ENCODE measurements at places on chromosomes 5 and 9. TPM values are rescaled to one million over a fixed set of nuclear protein-coding genes. Genes with fewer than 3 reads are reported as not detected.
A peak's percentile ranks its signal among the peaks of the same experiment; 100 is the strongest.

Gene GRIA1
- not detected for total RNA-seq

Gene C5orf34
- 21.0 TPM for total RNA-seq

- DNase-seq: no peak
Observed at GRCh38 chr9:125861405-125862058, 114.4 kb downstream of the PBX3 start.

GRCh38 chr9:134648701-134649530 lies 7.3 kb downstream of the COL5A1 start:
- DNase-seq: no peak

Gene ARPC5L
- total RNA-seq: 116 TPM

GRCh38 chr9:91428927-91429351 lies 5.3 kb upstream of the NFIL3 start:
- no peak for DNase-seq

Gene BAAT
- total RNA-seq: 0.24 TPM

Gene QRFP
- not detected for total RNA-seq

GRCh38 chr5:110161162-110161561 lies 471.4 kb downstream of the MAN2A1 start:
- DNase-seq: no peak

DNA sequence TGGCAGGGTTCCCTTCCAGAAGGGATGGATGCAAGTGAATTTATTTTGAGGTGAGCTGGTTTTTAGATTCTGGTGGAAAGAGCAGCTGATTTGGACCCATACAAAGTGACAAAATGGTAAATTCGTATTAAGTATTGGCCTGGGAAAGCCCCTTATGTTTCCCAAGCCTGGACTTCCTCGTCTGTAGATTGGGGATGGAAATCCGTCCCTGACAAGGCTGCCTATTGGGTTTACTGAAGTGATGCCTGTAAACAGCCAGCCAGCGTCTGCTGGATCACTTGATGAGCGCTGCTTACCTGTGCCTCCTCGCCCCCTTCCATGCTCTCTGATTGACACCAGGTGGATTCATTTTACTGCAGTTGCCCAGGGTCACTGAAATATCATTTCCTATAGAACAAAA lies 233.8 kb downstream of the GADD45G start:
- no peak for DNase-seq

GRCh38 chr9:79801459-79801858 lies 229.7 kb downstream of the TLE4 start:
- DNase-seq: no peak

DNA sequence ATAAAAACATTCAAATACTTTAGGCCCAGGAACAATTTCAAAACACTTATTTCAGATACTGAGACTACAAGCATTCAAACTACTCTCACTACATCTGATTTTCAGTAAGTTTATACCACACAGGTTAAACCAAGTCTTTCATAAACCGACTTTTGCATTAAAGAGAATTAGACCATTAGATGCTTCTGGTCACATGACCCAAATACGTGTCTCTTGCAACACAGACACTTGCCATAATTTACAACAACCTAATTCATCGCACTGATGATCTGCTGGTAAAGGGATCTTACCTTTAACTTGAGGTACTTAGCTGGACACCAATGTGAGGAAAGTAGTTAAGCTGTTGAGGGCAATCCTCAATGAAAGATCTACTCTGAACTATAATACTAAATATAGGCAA lies 3.2 kb downstream of the HNRNPH1 start:
- DNase-seq: no peak

DNA sequence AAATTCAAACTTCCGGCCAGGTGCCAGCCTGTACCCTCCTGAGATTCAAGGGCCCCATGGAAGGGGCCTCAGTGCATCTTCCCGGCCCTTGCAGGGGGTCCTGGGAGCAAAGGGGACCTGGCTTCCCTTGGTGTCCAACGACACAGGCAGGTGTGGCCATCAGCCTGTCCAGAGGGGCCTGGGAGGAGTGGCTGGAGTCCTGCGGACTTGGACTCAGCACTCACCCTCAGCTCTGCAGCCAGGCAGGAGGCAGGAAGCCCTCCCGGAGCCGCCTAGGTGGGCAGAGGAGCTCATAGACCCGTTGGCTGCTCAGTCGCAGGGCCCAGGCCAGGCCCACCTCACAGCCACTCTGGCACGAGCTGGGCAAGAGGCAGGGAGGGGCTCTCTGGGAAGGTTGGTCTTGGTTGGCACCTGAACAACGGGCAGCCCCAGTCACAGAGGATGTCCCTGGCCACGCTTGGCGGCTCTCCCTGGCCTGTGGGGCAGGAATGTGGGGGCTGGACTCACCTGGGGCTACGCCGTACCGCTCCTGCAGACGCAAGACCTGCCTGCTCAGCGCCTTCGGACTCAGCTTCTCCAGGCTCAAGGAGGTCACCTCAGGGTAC lies 53.8 kb upstream of the NRARP start:
- DNase-seq: no peak

DNA sequence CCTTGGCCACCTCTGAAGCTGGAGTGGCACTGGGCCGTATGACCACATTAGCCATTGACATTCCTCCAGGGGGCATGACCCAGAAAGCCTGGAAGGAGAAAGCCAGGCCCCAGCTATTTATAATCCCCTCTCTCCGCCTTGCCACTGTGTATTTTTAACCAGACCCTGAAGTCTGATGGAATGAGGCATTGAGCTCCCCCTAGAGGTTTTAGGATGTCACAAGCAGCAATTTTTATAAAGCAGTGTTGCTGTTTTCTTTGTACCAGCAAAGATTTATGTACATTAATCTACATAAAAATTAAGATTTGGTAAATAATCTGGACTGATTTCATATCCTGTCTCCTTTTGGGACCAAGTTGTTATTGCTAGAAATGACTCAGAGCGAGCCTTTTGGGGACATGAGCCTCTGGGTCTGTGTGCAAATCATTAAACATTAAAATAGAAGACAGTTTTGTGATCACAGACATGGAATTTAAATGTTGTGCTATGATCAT lies 127.1 kb downstream of the TRIO start:
- peak; percentile 10 for DNase-seq

GRCh38 chr5:75756211-75756610 lies 39.0 kb upstream of the POC5 start:
- DNase-seq: no peak

- no peak for DNase-seq
Observed at GRCh38 chr9:90805006-90805996, 3.7 kb downstream of the SYK start.

- DNase-seq: no peak
Observed at GRCh38 chr9:128286440-128286839, 10.4 kb downstream of the SWI5 start.

DNA sequence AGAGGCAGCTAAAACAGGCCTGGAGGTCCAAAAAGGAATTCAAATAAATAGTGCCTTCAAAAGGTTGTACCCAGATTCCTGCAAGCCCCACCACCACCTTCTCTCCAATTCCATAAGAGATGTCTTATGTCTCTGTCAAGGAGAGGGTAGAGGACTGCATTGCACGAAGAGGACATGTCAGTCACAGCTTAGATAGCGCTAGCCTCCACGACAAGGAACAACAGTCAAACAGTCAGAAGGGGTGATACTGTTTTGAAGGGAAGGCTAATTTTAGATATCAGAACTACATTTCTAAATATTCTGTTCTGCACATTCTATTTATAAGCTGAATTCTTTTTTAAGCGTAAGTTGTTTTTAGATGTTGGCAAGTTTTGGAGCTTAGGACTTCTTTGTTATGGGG lies 34.2 kb downstream of the PLAC8L1 start:
- no peak for DNase-seq

DNA sequence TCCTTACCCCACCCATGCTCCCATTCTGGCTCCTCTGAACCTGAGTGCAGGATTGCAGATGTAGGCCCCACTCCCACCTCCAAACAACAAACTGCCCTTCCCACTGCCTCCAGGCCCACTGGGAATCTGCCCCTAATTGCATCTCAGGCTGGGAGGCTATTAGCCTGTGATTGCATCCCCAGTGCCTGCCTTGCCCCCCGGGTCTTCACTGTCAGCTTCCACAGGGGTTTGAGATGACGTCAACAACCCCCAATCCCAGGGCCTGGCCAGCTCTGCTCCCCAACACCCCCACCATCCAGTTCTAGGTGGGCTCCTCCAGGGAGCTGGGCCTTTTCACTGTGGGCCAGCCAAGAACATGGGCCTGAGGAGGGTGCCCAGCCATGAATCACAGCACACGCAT lies 91.5 kb downstream of the PCDH1 start:
- DNase-seq: no peak

Gene SH3TC2
- 0.24 TPM for total RNA-seq

GRCh38 chr5:110852053-110852452 lies 113.2 kb downstream of the SLC25A46 start:
- DNase-seq: no peak

GRCh38 chr5:150561571-150562275 lies 53.8 kb downstream of the NDST1 start:
- DNase-seq: no peak

GRCh38 chr9:132881826-132882225 lies 3.1 kb downstream of the SPACA9 start:
- DNase-seq: no peak

- DNase-seq: no peak
Observed at GRCh38 chr5:13385066-13385465, 559.4 kb downstream of the DNAH5 start.

DNA sequence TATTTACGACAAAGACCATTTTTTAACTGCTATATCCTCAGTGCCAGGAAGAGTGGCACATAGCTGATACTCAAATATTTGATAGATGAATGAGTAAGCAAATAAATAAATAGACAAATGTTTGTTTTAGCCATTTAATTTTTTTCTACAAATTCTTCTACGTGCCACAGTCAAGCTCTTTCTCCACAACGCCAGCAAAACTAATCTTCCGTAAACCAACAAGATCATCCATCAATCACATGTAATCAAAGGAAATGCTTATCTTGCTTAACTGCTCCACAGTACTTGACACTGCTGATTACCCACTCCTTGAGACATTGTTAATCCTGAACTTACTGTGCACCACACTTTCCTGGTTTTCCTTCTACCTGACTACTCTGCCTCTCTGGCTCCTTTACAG lies 136.7 kb downstream of the EDIL3 start:
- DNase-seq: no peak

Gene ENTREP1
- total RNA-seq: not detected

Gene EPB41L4B
- 1.6 TPM for total RNA-seq

Gene AQP7
- not detected for total RNA-seq

DNA sequence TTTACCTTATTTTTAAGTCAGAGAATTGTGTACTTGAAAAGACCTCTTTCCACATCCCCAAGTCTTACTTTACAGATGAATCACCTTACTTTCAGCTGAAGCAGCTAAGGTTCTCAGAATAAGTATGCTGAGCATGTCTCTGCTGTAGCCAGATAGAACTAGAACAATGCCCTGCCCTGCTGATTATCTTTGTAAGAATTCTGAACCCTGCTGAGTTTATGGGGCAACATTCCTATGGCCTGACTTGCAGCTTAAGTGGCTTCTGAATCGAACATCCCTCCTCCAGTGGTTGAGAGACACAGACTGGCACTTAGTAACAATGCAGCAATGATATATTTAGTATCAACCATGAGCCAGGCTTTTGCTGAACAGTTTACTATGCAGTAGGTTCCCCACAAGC lies 592.0 kb upstream of the WWC1 start:
- no peak for DNase-seq

- DNase-seq: no peak
Observed at GRCh38 chr5:160082614-160083500, 36.4 kb downstream of the PWWP2A start.

DNA sequence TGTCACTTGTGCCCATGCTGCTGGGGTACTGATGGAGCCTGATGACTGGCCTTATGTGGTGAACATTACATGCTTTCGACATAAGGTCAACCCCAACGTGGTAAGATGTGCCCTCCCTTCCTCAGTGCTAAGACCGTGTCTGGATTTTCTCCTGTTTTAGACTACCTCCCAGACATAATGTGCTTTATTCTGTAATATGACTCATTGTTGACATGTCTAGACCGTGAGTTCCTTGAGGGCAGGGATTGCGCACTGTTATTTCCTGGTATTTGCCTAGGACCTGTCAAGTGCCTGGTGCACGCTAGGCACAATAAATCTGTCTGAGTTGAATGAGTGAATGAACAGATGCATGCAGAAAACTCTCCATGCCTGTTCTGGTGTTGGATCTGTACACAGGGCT lies 346.0 kb downstream of the KDM4C start:
- no peak for DNase-seq

GRCh38 chr9:83403527-83404238 lies 134.5 kb downstream of the FRMD3 start:
- no peak for DNase-seq

DNA sequence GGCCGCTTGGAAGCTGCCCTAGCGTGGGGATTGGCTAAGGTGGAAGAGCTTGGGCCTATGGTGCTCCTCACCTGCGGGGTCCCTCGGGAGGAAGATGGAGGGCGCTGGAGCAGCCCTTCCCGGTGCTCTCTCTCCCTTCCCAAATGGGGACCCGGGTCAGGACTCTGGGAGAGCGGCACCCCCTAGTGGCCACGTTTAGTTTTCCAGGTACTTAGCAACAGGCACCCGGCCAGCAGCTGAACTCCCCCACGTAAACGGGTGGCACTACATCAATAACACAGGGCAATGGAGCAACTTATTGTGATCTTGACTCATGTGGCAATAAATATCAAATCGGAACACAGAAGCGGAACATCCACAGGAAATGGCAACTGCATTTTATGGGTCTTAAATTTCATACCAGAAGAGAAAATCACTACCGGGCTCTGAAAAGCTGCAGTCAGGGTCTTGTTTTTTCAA lies 316.6 kb downstream of the AGTPBP1 start:
- DNase-seq: peak; percentile 54

Gene SOX30
- total RNA-seq: 0.34 TPM

GRCh38 chr5:128905568-128906110 lies 59.6 kb upstream of the SLC27A6 start:
- peak; percentile 25 for DNase-seq

Gene GMCL2
- total RNA-seq: not detected

Gene TAF11L10
- not detected for total RNA-seq

- no peak for DNase-seq
Observed at GRCh38 chr9:89542401-89543021, 44.6 kb upstream of the SEMA4D start.

DNA sequence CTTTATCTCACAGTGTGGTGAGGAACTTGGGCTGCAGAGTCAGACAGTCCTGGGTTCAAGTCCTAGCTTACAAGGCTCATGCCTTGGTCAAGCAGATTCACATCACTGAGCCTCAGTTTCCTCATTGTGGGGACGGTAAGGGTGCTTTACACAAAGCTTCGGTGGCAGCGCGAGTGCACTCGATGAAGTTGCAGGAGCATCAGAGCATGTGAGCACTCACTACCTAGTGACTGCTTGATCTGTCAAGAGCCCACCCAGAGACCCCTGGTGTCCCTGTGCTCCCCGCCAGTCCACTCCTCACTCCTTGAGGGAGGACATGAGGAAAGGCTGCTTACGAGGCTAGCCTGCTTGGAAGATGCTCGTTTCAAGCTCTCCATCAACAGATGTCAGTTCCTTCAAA lies 56.2 kb upstream of the GARNL3 start:
- DNase-seq: no peak

DNA sequence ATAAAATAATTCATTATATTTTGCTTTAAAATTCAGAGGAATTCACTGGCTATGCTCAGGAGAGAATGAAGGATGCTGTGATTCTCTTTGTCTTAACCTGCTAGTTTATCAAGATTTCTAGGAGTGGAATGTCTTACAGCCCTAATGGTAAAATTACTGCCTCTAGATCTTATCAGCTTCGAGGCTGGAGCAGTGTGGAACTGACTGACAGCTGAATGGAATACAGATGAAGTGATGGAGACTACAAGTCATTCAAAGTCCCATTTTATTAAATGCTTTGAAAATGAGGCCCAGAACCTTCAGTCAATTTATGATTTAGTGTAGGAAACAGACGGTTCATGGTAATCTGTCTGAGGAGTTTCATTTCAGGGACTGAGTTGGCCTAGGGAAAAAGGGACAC lies 202.1 kb downstream of the RFX3 start:
- no peak for DNase-seq

Gene SLC27A6
- total RNA-seq: not detected

Gene KLF4
- total RNA-seq: 1.7 TPM

Measured in activated T-cell treated with anti-CD3 and anti-CD28 coated beads, Interleukin-2, amount 50 U/mL, for 72 hours (primary cell).